Glutamatergic neuron (in vitro differentiated cells): ENCODE measurements at places on chromosomes 5 and 9.

- no peak for DNase-seq
Observed at GRCh38 chr5:61491861-61492260, 159.8 kb downstream of the ZSWIM6 start.

- DNase-seq: no peak
Observed at GRCh38 chr5:7478459-7478858, 82.5 kb downstream of the ADCY2 start.

DNA sequence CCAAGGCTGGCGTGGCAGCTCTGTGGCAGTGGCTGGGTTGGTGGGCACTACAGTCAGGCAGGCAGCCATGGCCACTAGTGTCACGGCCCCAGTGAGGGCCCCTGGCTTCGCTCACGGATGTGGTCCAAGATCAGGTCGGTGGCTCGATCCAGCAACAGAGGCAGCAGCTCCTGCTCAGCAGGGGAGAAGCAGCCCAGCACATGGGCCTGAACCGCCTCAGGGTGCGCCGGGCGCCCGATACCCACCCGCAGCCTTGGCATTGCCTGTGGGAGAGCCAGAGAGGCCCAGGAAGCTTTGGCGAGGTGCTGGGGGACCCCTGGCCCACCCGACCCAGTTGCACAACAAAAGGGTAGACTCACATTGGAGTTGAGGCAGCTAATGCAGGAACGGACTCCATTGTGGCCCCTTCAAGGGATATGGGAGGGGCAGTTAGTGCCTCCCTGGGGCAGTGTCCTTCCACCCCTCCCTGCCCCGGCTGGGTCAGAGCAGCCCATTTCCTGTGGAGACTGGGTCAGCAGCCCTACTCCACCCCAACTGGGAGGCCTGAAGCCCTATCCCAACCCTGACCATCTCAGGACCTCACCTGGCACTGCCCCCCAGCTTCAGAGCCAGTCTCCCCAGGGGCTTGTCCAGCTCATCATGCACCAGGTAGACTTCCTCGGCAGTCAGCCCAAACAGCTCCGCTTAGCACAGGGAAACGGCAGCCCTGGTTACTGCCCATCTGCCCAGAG lies 1.3 kb downstream of the PTRH1 start:
- DNase-seq: no peak

DNA sequence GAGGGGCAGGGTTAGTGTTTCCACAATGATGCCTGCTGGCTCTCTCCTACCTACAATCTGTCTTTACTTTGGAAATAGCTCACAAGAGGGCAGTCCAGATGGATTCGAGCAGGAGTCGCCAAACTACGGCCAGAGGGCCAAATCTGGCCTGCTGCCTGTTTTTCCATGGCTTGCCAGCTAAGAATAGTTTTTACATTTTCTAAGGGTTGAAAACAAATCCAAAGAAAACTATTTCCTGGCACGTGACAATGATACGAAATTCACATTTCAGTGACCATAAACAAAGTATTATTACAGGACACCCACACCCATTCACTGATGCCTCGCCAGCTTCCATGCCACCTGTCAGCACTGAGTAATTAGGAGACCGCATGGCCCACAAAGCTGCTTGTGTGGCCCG lies 162.9 kb upstream of the WWC1 start:
- DNase-seq: no peak

GRCh38 chr5:134714120-134714519 lies 24.2 kb upstream of the CAMLG start:
- no peak for DNase-seq

DNA sequence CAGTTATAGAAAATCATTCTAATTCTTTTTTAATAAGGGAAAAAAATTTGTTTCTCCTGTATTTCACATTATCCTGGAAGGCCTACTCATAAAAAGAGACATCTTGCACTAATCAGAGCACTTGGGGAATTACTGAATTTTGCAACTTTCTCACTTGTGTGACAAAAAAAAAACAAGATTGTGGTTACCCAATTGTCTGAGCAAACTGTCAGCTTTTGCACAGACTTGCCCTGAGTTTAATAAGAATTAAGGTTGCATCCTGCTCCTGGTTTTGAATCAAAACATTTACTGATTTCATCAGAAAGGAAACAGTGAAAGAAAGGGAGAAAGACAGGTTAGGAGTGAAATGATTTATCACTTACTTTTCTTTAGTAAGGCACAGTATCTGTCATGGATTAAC lies 10.6 kb upstream of the SH3RF2 start:
- DNase-seq: no peak

DNA sequence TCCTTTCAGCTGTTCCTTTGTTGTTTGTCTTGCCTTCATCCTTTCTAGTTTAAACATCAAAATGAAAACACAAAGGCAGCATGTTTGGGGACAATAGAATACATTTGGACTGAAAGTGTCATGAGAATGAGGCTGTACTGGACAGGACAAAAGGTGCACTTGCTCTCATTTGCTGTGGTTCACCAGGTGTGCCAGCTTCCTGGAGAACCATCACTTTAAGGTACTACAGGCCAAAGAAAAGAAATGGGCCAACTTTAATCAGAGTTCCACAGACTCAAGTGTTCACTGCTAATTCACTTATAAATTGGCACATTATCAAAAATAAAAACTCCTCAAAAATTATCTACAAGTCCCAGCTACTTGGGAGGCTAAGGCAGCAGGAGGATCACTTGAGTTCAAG lies 53.8 kb downstream of the ABHD17B start:
- DNase-seq: no peak

DNA sequence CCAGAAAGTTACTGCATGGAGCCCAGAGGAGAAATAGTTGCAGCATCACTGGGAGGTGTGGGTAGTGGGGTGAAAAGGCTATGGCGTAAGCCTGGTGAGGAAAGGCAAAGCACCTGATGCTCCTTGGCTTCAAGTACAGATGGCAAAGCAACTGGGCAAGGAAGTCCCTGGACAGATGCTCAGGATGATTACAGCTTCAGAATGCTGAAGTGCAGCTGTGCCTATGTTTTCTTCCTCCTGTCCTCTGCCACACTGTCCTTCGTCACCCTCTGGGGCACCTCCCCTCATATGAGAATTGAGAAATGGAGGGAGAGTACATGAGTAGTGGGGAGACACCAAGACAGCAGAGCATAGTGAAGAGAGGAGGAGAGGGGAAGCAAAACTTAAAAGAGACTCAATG lies 328.0 kb downstream of the PDE4D start:
- no peak for DNase-seq

- no peak for DNase-seq
Observed at GRCh38 chr5:135950611-135951010, 4.2 kb downstream of the LECT2 start.

- peak; percentile 75 for DNase-seq
Observed at GRCh38 chr9:82466616-82467260, 478.2 kb downstream of the SPATA31D1 start.

DNA sequence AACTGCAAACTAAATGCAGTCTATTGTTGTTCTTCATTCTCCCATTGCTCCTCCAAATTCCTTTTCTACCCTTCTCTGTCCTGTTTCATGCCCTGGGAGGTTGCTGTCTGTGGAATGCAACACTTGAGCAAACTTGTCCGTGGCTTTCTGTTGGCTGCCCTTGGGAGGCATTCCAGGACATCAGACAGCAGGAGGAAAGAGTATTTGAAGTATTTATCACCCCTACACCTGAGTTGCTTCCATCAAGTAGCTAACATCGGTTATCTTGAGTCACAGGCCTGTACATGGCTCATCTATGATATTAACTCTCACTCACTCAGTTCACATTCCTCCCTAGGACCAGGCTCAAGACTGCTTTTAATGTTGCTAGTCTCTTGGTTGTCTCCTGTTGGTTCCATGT lies 803.4 kb upstream of the CDH6 start:
- DNase-seq: no peak

DNA sequence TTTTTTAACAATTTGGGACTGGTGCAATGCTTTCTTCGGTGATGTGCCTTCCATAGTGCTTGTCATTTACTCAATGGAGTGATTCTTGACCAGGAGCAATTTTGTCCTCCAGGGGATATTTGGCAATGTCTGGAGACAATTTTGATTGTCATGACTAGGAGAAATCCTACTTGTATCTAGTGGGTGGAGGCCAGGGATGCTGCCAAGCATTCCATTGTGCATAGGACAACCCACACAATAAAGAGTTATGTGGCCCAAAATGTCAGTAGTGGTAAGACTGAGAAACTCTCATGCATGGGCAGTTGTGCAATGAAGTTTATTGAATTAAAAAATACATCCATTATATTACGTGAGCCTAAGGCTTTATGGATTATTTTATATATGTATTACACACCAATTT lies 70.5 kb downstream of the FOCAD start:
- DNase-seq: no peak

- no peak for DNase-seq
Observed at GRCh38 chr9:108047264-108047663, 557.7 kb upstream of the KLF4 start.

GRCh38 chr5:60945813-60946187 lies 795 bp downstream of the NDUFAF2 start:
- DNase-seq: no peak

- no peak for DNase-seq
Observed at GRCh38 chr5:123579410-123579809, 67.4 kb downstream of the CSNK1G3 start.

DNA sequence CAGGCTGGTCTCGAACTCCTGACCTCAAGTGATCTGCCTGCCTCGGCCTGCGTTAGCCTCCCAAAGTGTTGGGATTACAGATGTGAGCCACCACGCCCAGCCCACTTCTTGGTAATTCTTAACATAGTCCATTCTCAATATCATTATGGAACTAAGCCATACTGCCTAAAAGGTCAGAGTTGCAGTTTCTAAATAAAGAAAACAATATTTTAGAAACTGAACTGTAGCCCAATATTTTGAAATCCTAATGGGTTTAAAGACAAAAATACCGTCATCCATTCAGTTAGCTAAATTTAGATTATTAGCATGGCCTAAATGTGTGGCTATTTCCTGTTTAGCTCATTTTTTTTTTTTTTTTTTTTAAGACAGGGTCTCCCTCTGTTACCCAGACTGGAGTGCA lies 99.5 kb downstream of the USP20 start:
- no peak for DNase-seq

DNA sequence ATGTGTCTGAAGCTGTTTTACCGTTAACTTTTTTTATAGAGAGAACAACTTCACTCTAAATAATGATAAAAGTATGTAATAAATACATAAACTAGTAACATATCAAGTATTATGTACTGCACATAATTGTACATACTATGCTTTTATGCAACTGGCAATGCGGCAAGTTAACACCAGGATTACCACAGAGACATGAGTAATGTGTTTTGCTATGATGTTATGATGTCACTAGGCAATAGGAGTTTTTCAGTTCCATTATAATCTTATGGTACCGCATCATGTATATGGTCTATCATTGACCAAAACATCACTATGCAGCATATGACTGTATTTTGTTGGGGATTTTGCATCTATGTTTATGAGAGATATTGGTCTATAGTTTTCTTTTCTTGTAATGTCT lies 326.4 kb upstream of the TARS1 start:
- no peak for DNase-seq

DNA sequence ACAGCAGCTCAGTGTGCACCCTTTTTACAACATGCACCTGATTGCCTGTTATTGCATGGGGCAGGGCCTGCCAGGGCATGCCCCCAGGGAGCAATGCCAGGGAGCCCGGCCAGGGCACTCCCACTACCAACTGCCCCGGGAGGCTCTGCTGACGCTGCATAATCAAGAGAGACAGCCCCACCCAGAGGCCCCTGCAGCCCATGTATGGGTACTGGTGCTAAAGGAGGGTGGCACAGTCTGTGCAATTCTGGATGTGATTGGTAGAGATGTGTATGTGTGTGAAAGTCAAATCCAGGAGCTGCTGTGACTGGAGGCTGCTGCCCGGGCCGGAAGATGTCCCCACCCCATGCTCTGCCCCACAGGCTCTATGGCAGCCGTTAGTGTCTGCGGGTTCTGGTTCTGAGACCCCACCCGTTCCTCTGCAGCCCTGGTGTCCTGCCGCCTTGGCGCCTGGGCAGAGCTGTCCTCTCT lies 3.9 kb upstream of the NEURL1B start:
- no peak for DNase-seq

- DNase-seq: no peak
Observed at GRCh38 chr9:14248149-14248548, 65.8 kb downstream of the NFIB start.

GRCh38 chr5:23506329-23507236 lies 826 bp upstream of the PRDM9 start:
- peak; percentile 37 for DNase-seq

DNA sequence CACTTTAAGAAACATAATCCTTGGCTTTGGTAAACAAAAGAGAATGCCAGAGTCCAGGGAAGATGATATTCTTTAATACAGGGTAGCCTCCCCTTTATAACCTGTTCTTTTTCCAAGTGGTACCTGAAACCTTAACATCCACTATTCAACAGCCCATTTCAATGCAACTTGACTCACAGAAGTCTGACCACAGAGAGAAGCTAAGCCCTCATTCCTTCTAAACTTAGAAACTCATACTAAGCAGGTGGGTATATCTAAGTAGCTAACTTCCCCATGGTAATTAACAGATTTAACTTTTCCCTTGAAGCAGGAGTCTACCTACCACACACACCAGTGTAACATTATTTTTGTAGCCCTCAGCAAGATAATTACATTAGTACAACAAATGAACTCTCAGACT lies 91.9 kb downstream of the CEMIP2 start:
- DNase-seq: no peak

DNA sequence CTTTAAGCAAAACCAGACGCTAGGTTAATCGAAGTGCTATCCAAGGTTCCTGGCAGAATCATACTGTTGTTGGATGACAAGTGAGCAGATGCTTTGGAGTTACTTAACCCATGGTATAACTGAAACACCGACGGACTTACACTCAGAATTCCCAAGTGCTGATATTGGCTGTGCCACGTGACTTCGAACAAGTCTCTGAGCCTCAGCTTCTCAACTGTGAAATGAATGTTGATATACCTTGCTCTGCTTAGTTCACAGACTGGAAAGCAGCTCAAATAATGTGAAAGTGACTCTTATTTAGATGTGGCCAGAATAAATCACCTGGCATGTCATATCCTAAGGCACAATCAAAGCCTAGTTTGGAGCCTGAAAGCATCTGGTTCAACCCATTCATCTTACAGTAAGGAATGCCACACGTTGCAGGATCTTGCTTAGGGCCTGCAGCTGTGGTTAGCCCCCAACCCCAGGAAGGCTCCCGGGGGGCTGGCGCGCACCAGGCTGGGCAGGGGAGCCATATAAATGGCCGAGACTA lies 759 bp downstream of the GEMIN5 start:
- no peak for DNase-seq

- no peak for DNase-seq
Observed at GRCh38 chr5:101977729-101978345, 318.2 kb downstream of the SLCO4C1 start.

- DNase-seq: peak; percentile 78
Observed at GRCh38 chr9:133103183-133103986, 17.7 kb downstream of the RALGDS start.

- no peak for DNase-seq
Observed at GRCh38 chr5:32683125-32683524, 28.0 kb upstream of the NPR3 start.

GRCh38 chr5:10674582-10674981 lies 86.5 kb downstream of the DAP start:
- no peak for DNase-seq

- DNase-seq: no peak
Observed at GRCh38 chr9:70672161-70672649, 257.7 kb upstream of the KLF9 start.

GRCh38 chr9:132846109-132846917 lies 31.8 kb downstream of the AK8 start:
- DNase-seq: no peak
